ENCODE measurements at places on chromosomes 16 and 17. TPM values are rescaled to one million over a fixed set of nuclear protein-coding genes. Genes with fewer than 3 reads are reported as not detected.

KRTAP2-3 gene
- not detected for polyA plus RNA-seq

ABCC11 gene
- polyA plus RNA-seq, result 1.5 TPM

ZC3H7A gene
- 67.7 TPM for polyA plus RNA-seq

VAT1L gene
- 60.6 TPM for polyA plus RNA-seq

RAB37 gene
- not detected for polyA plus RNA-seq

ZMYND15 gene
- not detected for polyA plus RNA-seq

SLFN12L gene
- polyA plus RNA-seq, result not detected

G6PC3 gene
- 16.7 TPM for polyA plus RNA-seq

All from neural cell (in vitro differentiated cells).